Tibial nerve (tissue), 4 donors: ENCODE measurements at places on chromosomes 16 and 17. TPM values are rescaled to one million over a fixed set of nuclear protein-coding genes. Genes with fewer than 3 reads are reported as not detected.

Gene FADS6
- total RNA-seq: not detected

Gene METRN
- total RNA-seq: 110 TPM

Gene GPRC5C
- total RNA-seq: 66.8 TPM

Gene PER1
- 191 TPM for total RNA-seq

- no peaks in the 10 kb centered on the region for H3K4me1 ChIP-seq
- DNase-seq: no peak
- no peak overlapping the region for H3K27ac ChIP-seq
- no peaks in the 10 kb centered on the region for H3K36me3 ChIP-seq
- H3K4me3 ChIP-seq: no peak overlapping the region
Observed at GRCh38 chr17:33932996-33933395, 322.1 kb upstream of the CCL2 start.

- DNase-seq: no peak
- no peak overlapping the region for H3K27ac ChIP-seq
- H3K4me3 ChIP-seq: no peak overlapping the region
- no peaks in the 10 kb centered on the region for H3K27me3 ChIP-seq
Observed at GRCh38 chr16:1763521-1764511, 7.5 kb downstream of the NME3 start.

DNA sequence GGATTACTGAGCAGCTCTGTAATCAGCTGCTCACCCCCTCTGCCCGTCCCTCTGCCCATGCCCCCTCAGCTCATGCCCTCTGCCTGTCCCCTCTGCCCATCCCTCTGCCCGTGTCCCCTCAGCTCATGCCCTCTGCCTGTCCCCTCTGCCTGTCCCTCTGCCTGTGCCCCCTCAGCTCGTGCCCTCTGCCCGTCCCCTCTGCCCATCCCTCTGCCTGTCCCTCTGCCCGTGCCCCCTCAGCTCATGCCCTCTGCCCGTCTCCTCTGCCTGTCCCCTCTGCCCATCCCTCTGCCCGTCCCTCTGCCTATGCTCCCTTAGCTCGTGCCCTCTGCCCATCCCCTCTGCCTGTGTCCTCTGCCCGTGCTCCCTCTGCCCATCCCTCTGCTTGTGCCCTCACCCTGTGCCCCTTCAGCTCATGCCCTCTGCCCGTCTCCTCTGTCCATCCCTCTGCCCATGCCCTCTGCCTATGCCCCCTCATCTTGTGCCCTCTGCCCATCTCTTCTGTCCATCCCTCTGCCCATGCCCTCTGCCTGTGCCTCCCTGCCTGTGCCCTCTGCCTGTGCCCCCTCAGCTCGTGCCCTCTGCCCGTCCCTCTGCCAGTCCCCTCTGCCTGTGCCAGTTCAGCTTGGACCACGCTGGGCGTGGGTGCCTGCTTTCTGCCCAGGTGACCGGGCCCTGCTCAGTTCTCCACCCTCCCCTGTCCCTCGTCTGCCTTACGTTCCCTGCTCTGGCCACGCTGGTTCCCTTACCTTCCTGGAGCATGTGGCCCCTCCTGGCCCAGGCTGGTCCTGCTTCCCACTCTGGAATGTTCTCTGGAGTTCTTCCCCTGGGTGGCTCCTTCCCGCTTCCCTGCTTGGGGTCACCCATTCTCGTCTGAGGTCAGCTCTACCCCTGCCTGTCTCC lies 97.6 kb downstream of the NPIPB11 start:
- no peak overlapping the region for H3K27ac ChIP-seq
- no peaks in the 10 kb centered on the region for H3K27me3 ChIP-seq
- DNase-seq: no peak
- peaks cover 29% of the 10 kb centered on the region for H3K4me1 ChIP-seq
- no peak overlapping the region for H3K4me3 ChIP-seq
- no peaks in the 10 kb centered on the region for H3K36me3 ChIP-seq

DNA sequence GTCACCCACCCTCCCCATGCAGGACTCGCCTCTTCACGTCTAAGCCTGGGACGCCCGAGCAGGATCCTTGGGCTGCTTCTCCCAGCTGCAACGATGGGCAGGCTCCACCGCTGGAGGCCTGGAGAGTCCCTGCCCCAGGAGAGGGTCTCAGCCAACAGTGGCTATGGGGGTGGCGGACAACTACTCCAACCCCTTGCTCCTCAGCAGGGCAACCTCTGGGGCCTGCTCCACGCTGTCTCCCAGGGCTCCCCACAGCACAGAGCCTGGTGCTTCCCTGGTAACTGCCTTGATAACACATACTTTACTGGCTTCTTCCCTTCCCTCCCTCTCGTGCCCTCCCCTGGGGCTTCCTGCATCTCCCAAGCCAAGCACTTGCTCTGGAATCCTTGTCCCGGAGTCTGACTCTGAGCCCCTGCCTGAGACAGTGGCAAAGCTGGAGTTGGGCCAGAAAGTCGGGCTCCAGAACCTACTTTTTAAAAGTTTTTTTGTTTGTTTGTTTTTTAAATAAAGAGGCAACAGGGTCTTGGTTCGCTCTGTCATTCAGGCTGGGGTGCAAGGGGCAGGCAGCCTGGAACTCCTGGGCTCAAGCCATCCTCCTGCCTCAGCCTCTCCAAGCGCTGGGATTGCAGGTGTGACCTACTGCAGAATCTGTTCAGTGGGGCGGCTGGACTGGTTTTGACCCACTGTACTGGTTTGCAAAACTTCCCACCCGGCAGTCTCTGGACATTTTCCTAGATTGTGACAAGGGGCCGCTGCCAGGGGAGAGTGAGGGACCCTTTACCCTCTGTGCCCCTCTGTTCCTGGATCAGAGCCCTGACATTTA lies 99.4 kb downstream of the TNFRSF13B start:
- H3K36me3 ChIP-seq: no peaks in the 10 kb centered on the region
- no peak overlapping the region for H3K4me3 ChIP-seq
- H3K4me1 ChIP-seq: no peaks in the 10 kb centered on the region
- no peaks in the 10 kb centered on the region for H3K27me3 ChIP-seq
- H3K27ac ChIP-seq: no peak overlapping the region
- DNase-seq: no peak

GRCh38 chr17:42407289-42407836 lies 15.7 kb downstream of the CAVIN1 start:
- H3K27me3 ChIP-seq: no peaks in the 10 kb centered on the region
- peaks cover 61% of the 10 kb centered on the region for H3K4me1 ChIP-seq
- H3K27ac ChIP-seq: peak overlapping the region; percentile 74
- no peaks in the 10 kb centered on the region for H3K36me3 ChIP-seq
- DNase-seq: peak; percentile 71

GRCh38 chr16:89687092-89687940 lies 827 bp downstream of the CDK10 start:
- DNase-seq: no peak
- H3K4me3 ChIP-seq: peak overlapping the region; percentile 62
- peak overlapping the region; percentile 86 for H3K27ac ChIP-seq
- H3K36me3 ChIP-seq: no peaks in the 10 kb centered on the region

GRCh38 chr17:68512960-68513474 lies 787 bp downstream of the PRKAR1A start:
- peak overlapping the region; percentile 85 for H3K4me3 ChIP-seq
- H3K27me3 ChIP-seq: no peaks in the 10 kb centered on the region
- H3K27ac ChIP-seq: peak overlapping the region; percentile 99
- H3K36me3 ChIP-seq: no peaks in the 10 kb centered on the region
- DNase-seq: peak; percentile 61

GRCh38 chr16:47574091-47575054 lies 113.2 kb downstream of the PHKB start:
- H3K4me3 ChIP-seq: no peak overlapping the region
- no peak for DNase-seq
- H3K36me3 ChIP-seq: peaks cover 21% of the 10 kb centered on the region
- no peaks in the 10 kb centered on the region for H3K27me3 ChIP-seq
- H3K4me1 ChIP-seq: no peaks in the 10 kb centered on the region

GRCh38 chr16:16073891-16074881 lies 124.8 kb downstream of the ABCC1 start:
- DNase-seq: no peak
- peaks cover 3% of the 10 kb centered on the region for H3K4me1 ChIP-seq
- H3K27me3 ChIP-seq: no peaks in the 10 kb centered on the region

GRCh38 chr17:67139784-67140665 lies 95.7 kb downstream of the CACNG1 start:
- no peak overlapping the region for H3K4me3 ChIP-seq
- no peaks in the 10 kb centered on the region for H3K27me3 ChIP-seq
- no peak overlapping the region for H3K27ac ChIP-seq

DNA sequence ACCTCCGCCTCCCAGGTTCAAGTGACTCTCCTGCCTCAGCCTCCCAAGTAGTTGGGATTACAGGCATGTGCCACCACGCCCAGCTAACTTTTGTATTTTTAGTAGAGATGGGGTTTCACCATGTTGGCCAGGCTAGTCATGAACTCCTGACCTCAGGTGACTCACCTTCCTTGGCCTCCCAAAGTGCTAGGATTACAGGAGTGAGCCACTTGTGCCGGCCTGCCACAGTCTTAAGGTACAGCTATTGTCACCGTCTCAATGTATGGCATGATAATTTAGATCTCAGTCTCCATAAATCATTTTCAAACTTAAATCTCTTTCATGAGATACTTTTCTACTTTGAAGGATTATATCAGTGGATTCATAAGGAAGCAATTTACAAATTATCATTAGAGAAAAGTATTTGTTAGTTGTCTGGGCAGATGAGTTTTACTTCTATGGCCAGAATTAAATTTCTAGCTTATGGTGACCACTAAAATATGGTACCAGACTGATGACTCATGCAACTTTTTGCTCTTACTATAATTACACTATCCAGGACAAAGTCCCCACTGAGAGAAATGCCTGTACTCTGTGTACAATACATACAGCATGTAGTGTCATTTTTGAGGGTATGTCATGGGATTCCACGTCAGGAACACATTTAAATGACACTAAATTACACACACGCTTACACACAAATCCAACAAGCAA lies 1230.3 kb upstream of the GOT2 start:
- no peak overlapping the region for H3K4me3 ChIP-seq
- H3K27ac ChIP-seq: no peak overlapping the region
- DNase-seq: no peak
- peaks cover 10% of the 10 kb centered on the region for H3K4me1 ChIP-seq
- H3K36me3 ChIP-seq: no peaks in the 10 kb centered on the region

DNA sequence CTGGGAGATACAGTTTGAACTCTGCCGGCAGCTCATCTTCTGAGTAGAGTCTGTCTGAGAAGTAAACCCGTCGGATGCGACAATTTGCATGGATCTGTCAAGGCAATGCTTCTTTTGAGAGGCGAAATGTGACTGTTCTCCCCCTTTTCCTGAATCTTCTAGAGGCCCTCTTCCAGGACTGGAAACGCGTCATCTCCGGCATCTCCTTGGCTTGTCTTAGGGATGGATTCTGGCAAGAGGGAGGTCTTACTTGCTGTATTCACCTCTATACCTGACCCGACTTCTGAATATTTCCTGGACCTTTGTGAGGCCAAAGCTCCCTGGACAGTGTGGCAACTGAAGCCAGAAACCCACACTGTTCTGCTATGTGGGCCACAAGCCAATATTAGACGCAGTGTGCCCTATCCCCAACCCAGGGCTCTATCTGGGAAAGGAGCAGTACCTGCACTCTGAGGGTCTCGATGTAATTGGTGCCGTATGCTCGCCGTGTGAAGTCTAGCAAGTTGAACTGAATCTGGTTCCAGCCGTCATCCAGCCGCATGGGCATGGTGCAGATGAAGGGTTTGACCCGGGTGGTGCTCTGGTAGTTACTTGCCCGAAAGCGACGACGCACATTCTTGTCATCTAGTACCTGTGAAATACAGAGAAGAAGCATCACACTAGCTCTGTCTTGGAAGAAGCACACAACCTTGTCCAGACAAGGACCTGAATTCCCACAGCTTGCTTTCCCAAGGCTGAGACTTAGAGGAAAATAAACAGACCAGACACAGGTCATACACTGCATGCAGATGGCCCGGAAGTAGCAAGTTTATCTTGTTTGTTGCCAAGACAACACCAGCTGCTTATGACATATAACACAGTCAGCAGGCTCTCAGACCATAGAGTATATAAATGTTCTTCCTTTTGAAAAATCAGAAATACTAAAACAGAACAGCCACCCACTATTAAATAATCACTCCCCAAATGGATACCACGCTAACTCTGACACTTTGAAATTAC lies 14.1 kb downstream of the CFAP20 start:
- no peak overlapping the region for H3K4me3 ChIP-seq
- no peak for DNase-seq
- peaks cover 19% of the 10 kb centered on the region for H3K36me3 ChIP-seq
- H3K27me3 ChIP-seq: no peaks in the 10 kb centered on the region
- no peak overlapping the region for H3K27ac ChIP-seq

DNA sequence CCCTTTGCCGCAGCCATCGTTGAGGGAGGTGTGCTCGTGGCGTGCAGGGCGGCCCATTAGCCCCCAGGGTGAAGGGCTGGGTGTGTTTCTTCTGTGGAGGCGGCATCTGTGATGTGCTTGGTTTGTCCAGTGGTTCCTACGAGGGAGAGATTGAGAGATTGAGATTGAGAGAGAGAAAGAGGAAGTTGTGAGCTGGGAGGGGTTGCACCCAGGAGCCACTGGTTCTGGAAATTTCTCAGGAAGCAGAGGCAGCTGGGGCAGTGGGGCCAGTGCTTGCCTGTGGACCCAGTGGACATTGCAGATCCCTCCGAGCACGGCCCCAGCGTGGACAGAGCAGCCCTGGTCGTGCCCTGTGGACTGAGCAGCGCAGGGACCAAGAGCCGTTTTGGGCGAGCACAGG lies 72.0 kb upstream of the ZNF750 start:
- no peaks in the 10 kb centered on the region for H3K4me1 ChIP-seq
- no peak overlapping the region for H3K4me3 ChIP-seq
- no peaks in the 10 kb centered on the region for H3K27me3 ChIP-seq
- no peak for DNase-seq

GRCh38 chr16:474420-475122 lies 49.1 kb downstream of the RAB11FIP3 start:
- no peak for DNase-seq
- no peaks in the 10 kb centered on the region for H3K27me3 ChIP-seq
- no peak overlapping the region for H3K4me3 ChIP-seq
- H3K27ac ChIP-seq: no peak overlapping the region

GRCh38 chr17:63425483-63425882 lies 20.6 kb downstream of the CYB561 start:
- H3K4me1 ChIP-seq: no peaks in the 10 kb centered on the region
- DNase-seq: peak; percentile 90
- no peak overlapping the region for H3K27ac ChIP-seq
- H3K36me3 ChIP-seq: peaks cover 19% of the 10 kb centered on the region
- H3K27me3 ChIP-seq: no peaks in the 10 kb centered on the region

- H3K4me3 ChIP-seq: no peak overlapping the region
- DNase-seq: no peak
- H3K27me3 ChIP-seq: no peaks in the 10 kb centered on the region
- no peak overlapping the region for H3K27ac ChIP-seq
Observed at GRCh38 chr17:61388561-61389356, 10.9 kb upstream of the TBX2 start.

DNA sequence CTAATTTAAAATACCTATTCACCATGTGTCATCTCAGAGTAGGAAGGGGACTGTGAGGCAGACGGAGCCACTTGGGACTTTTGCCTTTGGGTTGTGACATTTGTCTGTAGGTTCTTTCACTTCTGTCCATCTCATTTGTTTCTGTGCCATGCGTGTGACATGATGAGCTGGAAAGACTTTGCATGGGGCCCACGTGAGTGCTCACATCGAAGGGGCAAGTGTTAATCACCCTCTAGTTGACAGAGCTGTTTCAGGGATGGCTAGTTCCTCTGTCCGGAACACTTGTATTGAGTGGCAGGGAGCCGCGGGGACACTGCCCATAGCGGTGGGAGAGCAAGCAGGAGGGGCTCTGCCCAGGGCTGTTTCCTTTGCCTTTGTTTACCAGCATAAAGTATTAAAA lies 112.0 kb downstream of the RPTOR start:
- H3K27me3 ChIP-seq: no peaks in the 10 kb centered on the region
- H3K4me3 ChIP-seq: no peak overlapping the region
- no peaks in the 10 kb centered on the region for H3K36me3 ChIP-seq

GRCh38 chr17:14784997-14785696 lies 480.0 kb downstream of the PMP22 start:
- H3K36me3 ChIP-seq: no peaks in the 10 kb centered on the region
- no peak overlapping the region for H3K4me3 ChIP-seq
- no peak overlapping the region for H3K27ac ChIP-seq
- no peak for DNase-seq
- no peaks in the 10 kb centered on the region for H3K4me1 ChIP-seq
